ENCODE measurements at places on chromosomes 3 and 15.

DNA sequence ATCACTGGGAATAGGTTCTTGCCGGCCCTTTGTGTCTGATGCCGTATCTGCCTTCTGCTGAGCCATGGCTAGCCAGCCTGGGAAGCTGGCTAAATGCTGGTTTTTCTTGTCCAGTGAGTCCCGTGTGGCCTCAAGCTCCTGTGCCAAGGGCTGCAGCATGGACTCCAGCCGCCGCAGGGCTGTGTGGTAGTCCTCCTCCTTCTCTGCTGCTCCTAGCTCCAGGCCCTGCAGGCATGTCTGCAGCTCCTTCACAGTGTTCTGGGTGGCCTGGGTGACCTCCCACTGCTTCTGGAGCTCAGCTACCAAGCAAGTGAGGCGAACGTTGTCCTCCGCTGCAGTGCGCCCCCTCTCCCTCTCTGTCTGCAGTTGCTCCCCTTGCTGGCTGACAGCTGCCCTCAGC, 24.9 kb downstream of the CXCR6 start:
- DNase-seq = no peak

GRCh38 chr15:64928626-64929220, 17.0 kb downstream of the ANKDD1A start:
- DNase-seq = no peak

GRCh38 chr15:75622505-75622904, 3.0 kb downstream of the SNUPN start:
- DNase-seq = no peak

- no peak for DNase-seq
Measured at GRCh38 chr3:160564258-160564911, 986 bp downstream of the KPNA4 start.

GRCh38 chr3:188683032-188683521, 488.7 kb upstream of the TPRG1 start:
- no peak for DNase-seq

- no peak for DNase-seq
Measured at GRCh38 chr15:43190178-43190577, 5.0 kb downstream of the CCNDBP1 start.

- no peak for DNase-seq
Measured at GRCh38 chr3:39808467-39809180, 785 bp upstream of the MYRIP start.

- no peak for DNase-seq
Measured at GRCh38 chr3:138326866-138327595, 2.6 kb downstream of the NME9 start.

DNA sequence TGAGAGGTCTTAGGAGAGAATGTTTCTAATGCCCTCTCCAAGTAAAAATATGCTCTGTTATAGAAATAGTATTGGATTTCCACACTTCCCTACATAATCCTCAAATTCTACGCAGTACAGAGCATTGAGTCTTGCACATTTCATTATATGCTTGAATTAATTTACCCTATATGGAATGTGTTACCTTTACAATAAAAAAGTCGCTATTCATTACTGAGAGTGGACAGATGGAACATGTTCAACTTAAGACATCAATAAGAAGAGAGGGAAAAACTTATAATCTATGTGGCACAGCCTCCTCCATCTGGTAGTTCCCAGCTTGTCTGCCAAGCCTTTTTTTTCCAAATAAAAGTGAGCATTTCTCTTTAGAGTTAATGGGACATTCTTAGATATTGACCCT, 417.9 kb downstream of the MECOM start:
- DNase-seq = no peak

DNA sequence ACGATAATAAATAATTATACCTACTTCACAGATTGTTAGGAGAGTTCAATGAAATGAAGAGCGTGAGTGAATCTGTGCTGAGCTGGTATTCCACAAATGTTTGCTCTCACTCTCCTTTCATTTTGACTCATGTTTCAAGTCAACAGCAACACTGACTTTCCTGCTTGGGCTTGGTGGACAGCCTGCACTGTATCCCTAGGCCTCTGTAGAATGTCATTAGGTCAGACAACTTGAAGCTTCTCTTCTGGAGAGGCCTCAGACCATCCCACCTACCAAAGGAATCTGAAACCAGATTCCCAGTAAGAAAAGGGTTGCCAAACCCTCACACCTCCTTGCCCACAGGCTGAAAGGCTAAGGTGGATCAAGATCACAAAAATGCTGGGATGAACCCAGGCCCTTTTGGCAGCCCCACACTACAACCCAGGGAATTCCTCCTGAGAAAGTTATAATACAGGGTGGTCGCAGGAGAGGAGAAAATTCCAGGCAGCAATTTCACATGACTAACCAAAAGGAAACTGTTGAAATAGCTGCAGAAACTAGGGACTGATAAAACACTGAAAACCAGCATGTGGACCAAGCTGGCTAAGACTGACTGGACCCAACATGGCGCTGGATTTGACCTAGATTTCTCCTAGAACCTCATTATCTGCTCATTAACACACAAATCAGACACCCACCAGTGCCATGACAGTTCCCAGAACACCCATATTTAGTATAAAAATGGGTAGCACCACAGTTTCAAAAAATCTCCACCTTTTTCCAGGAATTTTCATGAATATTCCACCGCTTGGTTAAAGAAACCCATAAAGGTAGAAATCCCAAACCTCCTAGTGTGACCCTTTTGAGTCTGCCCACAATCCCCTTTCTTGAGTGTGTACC, 57.0 kb upstream of the ZNF148 start:
- DNase-seq = no peak

DNA sequence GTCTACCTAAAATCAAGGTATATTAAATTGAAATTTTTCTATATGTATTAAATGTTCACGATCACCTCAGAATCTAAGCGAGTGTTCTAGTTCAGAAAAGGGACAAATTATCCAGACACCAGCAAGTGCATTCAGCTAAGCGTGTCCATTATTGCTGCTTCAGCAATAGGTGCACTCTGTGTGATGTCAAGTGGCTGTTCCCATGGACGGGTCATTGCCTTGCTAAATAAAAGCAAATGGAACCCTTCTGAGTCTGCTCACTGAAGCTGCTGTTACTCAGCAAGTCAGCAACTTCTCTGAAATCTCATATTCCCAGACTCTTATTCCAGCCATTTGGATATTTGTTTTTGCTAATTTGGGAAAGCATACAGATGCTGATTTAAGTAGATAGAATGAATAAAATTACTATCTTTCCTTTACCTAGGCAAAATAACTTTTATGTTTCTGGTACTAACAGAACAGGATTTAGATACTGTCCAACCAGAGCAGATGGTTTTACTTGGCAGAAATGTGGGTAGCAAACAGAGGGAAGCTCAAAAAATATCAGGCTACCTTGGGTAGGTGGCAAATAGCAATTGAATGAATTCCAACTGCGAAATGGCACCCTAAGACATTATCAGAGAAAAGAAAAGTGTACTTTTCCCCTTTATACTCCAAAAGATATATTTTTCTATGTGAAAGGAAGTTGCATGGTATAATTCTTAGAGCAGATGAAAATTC, 407.0 kb downstream of the GAP43 start:
- no peak for DNase-seq

DNA sequence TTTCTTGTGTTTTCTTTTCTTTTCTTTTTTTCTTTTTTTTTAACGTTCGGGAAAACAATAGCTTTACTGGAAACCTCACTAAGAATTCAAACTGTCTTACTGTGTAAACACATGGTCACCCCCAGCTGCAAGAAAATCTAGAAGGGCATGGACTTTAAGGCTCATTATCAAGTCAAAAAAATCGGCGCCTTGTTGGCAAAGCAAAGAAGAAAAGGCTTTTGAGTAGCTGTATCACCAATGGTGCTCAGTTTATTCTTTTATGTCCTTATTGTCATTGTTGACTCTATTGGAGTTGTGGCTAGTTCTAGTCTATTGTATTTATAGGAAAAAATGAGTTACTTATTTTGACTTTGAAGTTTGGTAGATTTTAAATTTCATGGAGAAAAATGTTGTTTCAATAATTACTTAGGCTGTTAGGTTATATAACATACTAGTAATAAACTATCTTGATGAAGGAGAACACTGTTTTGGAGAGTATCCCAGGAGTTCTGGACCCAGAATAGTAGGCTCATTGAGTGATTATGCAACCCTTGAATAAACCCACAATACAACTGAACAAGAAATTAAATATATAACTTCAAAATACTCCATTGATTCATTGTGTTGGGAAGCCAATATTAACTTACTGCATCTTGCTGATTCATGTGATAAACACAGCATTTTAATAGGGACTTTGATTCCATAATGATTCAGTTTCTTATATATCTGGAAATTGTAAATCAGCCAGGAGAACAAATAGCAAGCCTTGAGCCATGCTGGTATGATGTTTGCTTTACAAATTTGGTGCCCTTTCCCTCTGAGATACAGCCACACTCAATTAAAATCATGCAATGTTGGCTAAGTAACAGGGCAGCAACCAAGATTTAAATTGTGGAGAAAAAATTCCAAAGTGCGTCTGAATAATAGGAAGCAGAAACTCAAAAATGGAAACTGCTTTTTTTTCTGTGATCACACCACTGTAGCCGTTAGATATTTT, 27.8 kb upstream of the GOLIM4 start:
- no peak for DNase-seq

DNA sequence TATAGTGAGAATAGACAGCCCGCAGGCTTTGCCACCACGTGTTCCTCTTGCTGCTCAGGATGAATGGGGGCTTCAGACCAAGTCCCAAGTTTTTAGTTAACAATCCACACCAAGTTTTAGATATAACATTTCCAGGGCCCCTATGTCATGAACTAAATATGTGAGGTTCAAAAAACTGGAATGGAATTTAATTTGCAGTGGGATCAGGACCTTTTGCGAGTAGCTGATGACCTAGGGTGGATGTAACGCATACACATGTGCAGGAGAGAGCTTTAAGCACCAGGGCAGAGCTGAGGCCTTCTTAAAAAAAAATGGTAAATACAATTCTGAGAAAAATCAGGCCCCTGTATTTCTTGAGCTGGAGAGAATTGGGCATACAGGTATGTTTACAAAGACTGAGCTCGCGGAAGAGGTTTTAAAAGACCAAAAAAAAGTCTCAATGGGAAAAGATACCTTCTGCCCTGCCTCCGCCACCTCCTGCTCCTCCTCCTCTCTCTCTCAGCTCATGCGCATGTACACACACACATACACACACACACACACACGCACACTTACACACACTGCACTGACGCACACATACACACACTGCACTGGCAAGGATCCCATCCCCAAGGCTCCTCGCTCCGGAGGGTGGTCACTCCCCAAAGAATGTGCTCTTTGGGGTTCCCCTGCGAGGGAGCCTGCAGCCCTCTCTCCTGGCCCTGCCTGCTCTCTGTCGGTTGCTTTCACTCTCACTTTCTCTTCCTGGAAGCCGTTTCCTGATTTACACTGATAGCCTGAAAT, 48.2 kb upstream of the IGF1R start:
- DNase-seq = no peak

DNA sequence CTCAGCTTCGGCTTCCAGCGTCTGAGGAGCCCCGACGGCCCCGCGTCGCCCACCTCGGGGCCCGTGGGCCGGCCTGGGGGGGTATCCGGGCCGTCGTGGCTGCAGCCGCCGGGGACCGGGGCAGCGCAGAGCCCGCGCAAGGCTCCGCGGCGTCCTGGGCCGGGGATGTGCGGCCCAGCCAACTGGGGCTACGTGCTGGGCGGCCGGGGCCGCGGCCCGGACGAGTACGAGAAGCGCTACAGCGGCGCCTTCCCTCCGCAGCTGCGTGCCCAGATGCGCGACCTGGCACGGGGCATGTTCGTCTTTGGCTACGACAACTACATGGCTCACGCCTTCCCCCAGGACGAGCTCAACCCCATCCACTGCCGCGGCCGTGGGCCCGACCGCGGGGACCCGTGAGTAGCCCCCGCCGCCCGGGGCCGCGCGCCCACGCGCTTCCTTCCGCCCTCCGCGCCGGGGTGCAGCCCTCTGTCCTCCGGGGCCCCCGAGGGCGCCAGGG, 462 bp downstream of the EDEM1 start:
- DNase-seq = no peak

DNA sequence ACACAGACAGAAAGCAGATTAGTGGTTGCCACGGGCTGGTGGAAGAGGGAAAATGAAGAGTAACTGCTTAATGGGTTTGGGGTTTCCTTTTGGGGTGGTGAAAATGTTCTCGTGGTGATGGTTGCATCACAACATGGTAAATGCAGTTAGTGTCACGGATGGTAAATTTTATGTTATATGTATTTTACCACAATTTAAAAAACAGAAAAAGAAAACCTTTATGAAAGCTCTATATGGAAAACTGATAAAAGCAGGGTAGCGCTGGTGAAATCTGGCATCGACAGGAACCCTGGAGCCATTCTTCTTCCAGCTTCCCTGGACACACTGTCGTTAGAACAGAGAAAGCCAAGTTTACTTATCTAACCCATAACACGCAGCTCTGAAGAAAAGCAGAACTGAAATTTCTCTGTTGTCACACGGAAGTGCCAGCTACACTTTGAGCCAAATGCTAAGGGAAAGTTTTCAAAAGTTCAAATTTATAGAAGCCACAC, 287.7 kb upstream of the NR2F2 start:
- no peak for DNase-seq

GRCh38 chr3:100413613-100414012, 12.3 kb downstream of the LNP1 start:
- DNase-seq = no peak

DNA sequence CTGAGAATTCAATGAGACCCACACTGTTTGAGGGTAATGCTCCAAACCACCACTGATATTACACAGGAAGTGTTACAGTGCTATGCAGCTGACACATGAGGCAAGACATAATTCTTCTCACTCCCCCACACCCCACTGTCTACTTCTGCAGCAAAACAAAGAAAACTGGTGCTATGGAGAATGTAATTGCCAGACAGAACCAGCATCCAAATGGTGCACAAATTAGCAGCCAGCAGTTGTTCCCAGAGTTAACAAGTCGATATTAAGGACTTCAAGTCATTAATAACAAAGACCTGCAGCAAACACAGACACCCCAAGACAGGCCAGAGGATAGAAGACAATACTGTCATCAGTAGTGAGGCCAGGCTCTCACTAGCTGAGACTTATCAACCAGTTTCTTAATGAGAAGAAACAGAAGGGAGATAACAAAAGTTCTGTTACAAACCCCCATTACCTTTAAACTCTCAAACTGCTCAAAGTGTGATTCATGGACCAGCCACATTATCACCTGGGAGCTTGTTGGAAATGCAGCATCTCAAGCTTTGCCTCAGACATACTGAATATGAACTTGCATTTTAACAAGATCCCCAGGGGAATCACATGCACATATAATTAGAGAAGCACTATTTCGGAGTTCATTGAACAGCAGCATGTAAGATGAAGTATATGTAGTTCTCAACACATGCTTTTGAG, 58.7 kb upstream of the FNDC3B start:
- no peak for DNase-seq

GRCh38 chr3:72309661-72310418, 524.9 kb upstream of the PROK2 start:
- DNase-seq = no peak
